Fibroblast of upper back skin (primary cell): ENCODE measurements at places on chromosomes 1 and 21.
A peak's percentile ranks its signal among the peaks of the same experiment; 100 is the strongest.

DNA sequence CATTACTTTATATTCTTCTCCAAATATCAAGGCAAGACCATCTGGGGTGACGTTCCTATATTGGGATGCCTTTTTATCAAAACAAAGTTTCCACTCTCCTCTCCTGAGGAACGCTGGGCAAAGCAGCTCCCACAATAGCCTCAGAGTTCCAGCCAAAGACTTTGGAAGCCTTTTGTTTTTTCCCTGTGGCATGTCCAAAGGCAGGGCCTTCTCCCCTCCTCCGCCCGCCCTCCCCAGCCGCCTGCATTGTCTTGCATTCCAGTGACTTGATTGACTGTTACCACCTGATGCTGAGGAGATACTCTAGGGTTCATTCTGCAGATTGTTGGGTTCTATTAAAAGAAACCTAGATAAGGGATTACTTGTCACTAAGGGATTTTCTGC, 43.5 kb downstream of the PROX1 start:
- DNase-seq = no peak

DNA sequence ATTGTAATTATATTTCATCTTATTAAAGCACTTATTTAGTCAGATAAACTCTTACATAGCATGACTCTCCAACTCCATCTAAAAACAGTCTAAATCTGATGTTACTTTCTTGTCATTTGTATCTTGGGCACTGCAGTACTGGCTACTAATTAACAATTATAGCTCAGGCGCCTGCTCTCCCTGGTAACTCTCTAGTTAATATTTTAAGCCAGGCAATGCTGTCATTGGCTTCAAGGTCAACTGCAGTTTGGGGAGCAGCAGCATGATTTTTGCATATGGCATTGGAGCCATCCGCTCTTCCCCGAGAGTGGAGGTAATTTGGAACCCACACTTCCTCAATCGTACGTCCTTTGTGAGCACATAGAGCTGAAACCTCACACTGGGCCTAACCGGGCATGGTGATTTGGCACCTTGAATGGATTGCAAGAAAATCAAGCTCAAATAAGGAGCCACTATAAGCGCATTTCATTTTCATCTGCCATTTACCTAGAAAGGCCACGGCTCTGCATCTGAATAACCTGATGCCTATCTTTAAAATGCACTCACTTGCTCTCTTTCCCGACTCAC, 187.7 kb downstream of the KAZN start:
- DNase-seq = no peak

- peak; percentile 90 for DNase-seq
Observed at GRCh38 chr1:154325583-154326545, 539 bp downstream of the ATP8B2 start.

DNA sequence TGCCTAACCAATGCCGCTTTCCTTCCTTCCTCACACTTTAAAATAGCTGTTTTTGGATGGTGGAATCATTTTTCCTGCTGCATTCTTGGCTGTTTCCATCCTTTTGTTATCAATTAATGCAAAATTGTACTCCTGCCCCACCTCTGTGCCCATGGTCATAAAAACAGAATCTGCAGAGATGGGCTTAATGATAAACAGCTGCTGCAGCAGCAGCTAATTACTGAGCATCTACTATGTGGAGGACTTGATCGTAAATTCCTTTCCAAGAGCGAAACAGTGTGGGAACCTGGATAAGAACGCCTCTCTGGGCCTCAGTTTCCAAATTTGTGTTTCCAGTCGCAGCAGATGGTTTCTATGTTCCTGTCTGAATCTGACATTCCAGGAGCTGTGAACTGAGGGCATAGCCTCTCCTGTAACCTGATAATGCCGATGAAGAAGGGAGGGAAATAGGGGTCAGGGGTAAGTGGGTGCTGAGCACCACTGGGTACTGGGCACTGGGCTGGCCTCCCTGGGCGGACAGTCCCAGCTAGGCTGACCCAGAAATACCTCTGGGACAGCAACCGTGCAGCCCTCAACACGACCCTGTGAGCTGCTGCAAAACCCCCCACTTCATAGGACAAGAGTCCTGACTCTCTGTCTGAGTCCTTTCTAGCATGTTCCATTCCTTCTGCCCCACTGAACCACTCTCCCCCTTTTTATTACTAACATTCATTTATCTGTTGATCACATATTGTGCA, 121.7 kb downstream of the DMRTB1 start:
- DNase-seq = no peak

DNA sequence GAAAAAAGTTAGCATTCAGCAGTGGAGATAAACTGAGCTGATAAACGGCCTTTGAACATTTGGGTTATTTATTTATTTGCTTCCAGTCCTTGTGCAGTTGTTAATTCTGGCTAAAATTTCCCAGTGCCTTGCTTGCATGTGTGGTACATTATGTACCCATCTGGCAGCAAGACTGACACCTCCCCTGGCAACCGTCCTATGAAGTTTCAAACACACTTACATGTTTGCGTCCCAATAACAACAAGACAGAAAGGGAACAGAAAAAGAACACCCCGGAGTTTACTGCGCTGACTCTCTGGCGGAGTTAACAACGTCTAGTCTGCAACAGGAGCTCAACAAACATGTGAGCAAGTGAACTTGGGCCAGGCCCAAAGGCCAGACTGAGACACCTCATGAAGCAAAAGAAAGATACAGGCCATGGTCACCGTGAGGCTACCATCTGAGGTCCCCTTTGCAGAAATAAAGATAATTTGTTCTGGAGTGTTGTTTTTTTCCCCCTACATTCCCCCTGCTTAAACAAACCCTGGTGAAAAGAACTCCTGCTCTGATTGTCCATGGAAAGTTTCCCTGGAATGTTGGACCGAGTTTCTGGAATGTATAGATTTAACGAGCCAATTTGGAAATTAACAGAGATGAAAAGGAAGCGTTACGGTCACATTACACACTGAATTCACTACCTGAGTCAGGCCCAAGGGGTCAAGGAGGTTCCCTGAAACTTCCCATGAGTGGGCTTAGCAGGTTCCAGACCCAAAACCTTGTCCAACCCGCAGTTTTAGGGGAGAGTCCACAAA, 33.4 kb downstream of the TRABD2B start:
- no peak for DNase-seq
